ENCODE measurements at places on chromosomes 1 and 21.
A peak's percentile ranks its signal among the peaks of the same experiment; 100 is the strongest.

GRCh38 chr1:67308136-67308535, 463 bp downstream of the IL12RB2 start:
- peak; percentile 34 for DNase-seq

DNA sequence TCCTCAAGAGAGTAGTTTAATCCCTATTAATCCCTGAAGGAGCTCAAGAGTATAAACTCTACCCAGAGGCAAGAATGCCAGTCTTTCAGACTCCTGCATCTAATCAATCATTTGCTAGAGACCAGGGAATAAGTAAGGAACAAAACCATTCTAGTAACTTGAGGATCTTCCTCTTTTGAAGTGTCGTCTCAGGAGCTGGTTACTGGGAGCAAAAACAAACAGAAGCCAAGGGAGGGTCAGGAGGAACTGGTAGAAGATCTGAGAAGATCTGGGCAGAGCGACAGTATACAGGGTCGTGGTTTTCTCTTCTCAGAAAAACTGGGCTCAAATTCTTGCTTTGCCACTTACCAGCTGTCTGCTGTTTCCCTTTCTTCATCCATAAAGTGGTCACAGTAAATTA, 69.3 kb downstream of the RPS6KA1 start:
- DNase-seq = no peak

DNA sequence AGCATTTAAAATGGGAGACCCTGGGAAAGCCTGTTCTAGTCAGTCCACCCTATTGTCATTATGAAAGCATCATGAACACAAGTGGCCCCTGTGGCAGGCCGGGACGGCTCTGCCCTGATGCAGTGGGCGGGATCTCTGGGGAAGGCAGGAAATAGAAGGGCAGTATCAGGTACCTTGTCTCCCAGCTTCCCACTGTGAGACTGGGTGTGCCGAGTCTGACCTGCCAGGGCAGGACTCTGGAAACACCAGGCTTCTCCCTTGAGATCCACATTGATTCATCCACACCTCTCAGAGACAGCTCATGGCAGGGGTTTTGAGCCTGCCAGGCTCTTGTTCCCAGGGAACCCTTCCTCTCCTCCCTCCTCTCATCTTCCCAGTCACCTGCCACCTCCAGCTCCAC, 24.5 kb upstream of the GNPAT start:
- DNase-seq = no peak

DNA sequence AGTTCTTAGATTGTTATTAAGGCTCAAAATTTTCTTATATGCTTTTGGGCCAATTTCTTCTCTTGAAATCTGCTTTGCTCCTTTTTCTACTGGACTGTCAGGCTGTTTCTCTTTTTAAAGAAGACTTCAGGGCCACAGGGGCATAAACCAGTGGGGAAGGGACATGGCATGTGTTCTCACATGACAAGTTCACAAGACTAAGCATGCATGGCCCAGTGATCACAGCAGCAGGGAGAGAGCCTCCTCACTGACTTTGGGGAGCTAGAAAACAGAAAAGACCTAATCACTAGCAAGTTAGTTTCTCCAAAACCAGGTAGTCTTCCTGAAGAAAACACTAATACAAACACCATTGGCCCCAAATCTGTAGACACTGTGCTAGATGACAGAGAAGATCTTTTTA, 64.8 kb downstream of the RAB3GAP2 start:
- DNase-seq = no peak

GRCh38 chr1:25022361-25023189, 92.5 kb upstream of the RUNX3 start:
- peak; percentile 81 for DNase-seq

DNA sequence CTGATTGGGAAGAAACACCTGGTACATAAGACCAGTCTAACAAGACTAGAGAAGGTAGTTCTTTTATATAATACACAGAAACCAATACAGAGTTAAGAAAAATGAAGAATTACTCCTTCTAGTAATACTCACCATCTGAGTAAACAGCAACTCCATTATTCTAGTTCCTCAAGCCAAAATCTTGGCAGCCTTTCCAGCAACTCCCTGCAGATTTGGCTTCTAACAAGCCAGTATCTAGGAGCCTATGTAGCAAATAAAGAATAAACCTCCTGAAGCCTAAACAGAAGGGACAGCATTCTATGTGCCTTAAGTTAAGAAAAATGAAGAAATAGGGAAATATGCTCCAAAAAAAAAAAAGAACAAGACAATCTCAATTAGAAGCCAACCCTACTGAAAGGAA, 24.5 kb downstream of the ERO1B start:
- DNase-seq = no peak

- no peak for DNase-seq
Observed at GRCh38 chr1:152313970-152314369, 11.1 kb downstream of the FLG start.

- DNase-seq = peak; percentile 98
Observed at GRCh38 chr1:46247436-46248121, at the start of gene RAD54L. RAD54L (plus strand) TSS chr1:46247763; CDS start chr1:46248406, 643 bp downstream.

- DNase-seq = no peak
Observed at GRCh38 chr1:232922485-232922884, 27.9 kb upstream of the NTPCR start.

DNA sequence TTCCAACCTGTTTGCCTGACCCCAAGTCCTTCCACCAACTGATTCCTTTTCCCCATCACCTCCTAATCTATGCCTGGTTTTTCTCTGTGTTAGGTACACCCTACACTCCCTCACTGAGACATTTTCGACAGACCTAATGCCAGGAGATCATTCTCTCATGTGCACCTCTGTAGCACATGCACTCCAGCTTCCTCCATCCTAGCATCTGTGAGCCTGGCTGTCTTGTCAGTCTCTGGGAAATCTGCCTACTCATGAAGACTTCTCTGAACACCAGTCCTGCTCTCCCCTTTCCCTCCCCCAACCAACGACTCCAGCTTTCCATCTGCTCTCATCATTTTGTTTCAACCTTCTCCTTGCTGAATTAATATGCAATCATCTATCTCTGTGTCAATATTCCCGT, 987 bp downstream of the MED8 start:
- no peak for DNase-seq

DNA sequence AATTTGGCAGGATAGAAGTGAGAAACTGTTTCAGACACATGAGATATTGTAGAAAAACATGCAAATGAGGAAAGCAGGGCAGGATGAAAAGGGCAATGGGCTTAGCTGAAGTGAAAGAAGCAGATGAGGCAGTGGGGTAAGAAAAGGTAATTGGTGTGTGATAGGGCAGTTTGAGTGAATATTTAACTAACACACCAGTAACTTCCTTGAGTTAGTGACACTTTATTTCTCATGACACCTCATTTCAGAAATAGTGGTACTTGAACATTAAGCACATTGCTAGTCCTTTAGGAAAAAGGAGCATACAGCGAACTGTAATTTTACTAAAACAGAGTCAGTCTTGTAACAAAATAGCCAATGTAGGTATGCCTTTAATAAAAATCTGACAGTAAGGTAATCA, 415.0 kb downstream of the DPYD start:
- DNase-seq = peak; percentile 19

- peak; percentile 18 for DNase-seq
Observed at GRCh38 chr1:199113265-199113869, 474.5 kb downstream of the PTPRC start.

DNA sequence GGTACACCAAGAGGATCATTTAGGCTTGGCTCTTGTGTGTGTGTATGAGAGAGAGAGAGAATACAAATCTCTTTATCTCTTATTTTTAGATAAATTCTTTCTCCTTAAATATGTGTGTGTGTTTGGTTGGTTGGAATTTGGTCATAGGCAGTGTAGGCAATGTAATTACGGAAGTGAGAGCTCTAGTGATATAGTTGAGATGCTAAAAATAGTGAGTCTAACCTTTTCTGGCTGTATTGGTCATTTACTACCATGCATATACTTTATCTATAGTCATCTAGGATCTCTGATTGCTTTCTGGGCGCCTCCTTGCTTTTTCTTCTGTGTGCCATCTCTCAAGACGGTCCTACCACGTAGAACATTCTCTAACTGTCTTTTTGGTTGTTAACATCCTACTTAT, 250.2 kb downstream of the NUF2 start:
- no peak for DNase-seq

- no peak for DNase-seq
Observed at GRCh38 chr1:147600119-147601111, 59.1 kb downstream of the BCL9 start.

DNA sequence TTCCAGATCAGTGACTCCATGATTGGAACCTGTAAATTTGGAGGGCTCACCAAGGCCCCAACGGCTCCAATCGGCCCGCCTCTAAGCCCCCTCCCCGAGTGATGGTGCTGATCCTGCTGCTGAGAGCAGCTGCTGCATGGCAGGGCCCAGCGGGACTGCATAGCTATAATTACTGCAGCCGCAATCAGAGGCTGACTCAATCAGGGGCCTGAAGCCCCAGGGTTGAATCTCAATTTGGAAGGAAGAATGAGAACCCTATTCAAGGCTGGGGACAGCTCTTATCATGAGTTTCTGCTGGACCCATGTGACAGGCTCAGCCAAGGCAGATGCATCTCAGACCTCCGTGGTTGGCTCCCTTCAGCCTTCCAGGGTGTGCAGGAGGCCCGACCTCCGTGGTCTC, 42.8 kb upstream of the MAGOH start:
- no peak for DNase-seq

- DNase-seq = no peak
Observed at GRCh38 chr1:147534386-147534785, 6.9 kb upstream of the BCL9 start.

- DNase-seq = no peak
Observed at GRCh38 chr1:22872981-22873664, 99.5 kb downstream of the LACTBL1 start.

GRCh38 chr1:75392278-75392677, 218.6 kb downstream of the SLC44A5 start:
- no peak for DNase-seq

GRCh38 chr1:192550922-192551534, 24.5 kb upstream of the RGS1 start:
- DNase-seq = peak; percentile 27

All from GM20000 (cell line).